ENCODE measurements at places on chromosomes 1 and 21.

DNA sequence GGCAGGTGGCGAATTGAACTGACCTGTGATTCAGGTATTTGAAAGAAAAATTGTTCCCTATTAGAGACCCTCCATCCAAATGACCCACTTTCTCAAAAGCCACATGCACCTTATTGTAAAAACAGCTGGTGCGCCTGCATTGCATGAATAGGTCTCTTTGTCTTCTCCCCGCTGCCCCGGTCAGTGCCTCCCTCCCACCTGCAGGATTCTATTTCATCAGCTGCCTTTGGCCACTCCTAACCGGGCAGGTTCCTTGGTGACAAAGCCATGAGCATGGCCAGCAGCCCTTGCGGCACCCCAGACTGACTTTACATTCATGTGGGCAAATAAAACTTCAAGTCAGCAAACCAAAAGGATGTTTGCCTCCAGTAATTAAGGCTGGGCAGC lies 6.4 kb downstream of the TMPRSS3 start:
- H3K36me3 ChIP-seq, result no peaks in the 10 kb centered on the region
- no peak overlapping the region for H3K4me3 ChIP-seq

- no peaks in the 10 kb centered on the region for H3K36me3 ChIP-seq
- no peak overlapping the region for H3K4me3 ChIP-seq
- no peaks in the 10 kb centered on the region for H3K27me3 ChIP-seq
- no peaks in the 10 kb centered on the region for H3K4me1 ChIP-seq
Measured at GRCh38 chr1:31112266-31112935, 46.9 kb upstream of the PUM1 start.

- no peaks in the 10 kb centered on the region for H3K36me3 ChIP-seq
- H3K4me3 ChIP-seq, result no peak overlapping the region
- no peaks in the 10 kb centered on the region for H3K4me1 ChIP-seq
- H3K27me3 ChIP-seq, result no peaks in the 10 kb centered on the region
- DNase-seq, result no peak
Measured at GRCh38 chr21:23804866-23805265, 1802.4 kb downstream of the MRPL39 start.

- H3K4me3 ChIP-seq, result no peak overlapping the region
- H3K36me3 ChIP-seq, result no peaks in the 10 kb centered on the region
Measured at GRCh38 chr1:200889571-200889970, 5.1 kb upstream of the INAVA start.

GRCh38 chr1:65457868-65458267 lies 37.4 kb downstream of the LEPR start:
- H3K4me1 ChIP-seq, result no peaks in the 10 kb centered on the region
- H3K36me3 ChIP-seq, result no peaks in the 10 kb centered on the region
- no peak overlapping the region for H3K4me3 ChIP-seq
- H3K27ac ChIP-seq, result no peak overlapping the region
